ENCODE measurements at places on chromosomes 5 and 9.

GRCh38 chr9:18396102-18396728 is 77.7 kb upstream of the ADAMTSL1 start:
- DNase-seq, result no peak

DNA sequence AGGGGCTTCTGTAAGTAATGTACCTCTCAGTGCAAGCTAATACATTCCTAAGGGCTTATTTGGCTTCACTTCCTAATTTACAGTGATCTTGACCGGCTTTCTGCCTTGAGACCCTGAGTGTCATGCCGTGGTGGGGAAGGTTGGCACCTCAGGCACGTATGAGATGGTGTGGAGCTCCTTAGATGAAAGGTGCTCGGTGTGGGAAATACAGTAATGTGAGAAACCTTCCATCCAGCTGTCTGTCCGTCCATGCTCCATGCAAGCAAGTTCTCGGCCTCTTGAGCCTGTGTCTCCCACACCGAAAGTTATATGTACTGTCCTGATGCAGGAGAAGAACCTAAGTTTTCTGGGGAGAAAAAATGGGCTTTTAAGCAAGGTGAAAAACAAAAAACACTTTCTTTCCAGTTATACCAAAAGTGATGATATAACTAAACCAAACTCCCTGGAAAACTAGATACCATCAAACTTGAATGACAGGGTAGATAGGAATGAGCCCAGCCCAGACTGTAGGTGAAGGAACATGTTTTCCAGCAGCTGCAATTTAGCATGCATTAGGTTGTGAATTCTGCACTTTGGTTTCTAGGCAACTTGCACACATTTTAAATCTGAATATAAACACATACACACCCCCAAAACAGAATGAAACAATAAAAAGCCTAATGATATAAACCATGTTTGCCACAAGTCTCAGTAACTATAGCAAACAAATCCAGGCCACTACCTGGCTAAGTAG is 279.6 kb downstream of the FANCC start:
- DNase-seq, result no peak

DNA sequence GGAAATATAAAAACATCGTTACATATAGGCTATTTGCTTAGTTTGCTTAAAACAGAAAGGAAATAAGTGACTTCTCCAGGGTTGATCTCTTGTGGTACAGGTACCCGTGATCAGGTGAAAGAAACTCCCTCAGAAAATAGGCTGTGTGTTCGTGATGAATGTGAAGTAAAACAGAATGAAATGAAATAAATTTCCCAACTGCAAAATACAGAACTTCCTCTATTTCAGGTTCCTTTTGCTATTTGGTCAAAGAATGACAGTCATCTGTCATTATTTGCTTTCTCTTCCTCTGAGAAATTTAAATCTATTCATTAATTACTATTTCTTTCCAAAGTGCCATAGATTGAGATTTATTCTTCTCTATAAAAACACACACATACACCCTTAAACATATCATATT is 408.1 kb downstream of the FAM170A start:
- no peak for DNase-seq

GRCh38 chr5:179139936-179140235 is 79.7 kb downstream of the ZNF354C start:
- DNase-seq, result no peak

GRCh38 chr5:79973511-79973910 is 17.6 kb downstream of the MTX3 start:
- DNase-seq, result no peak

DNA sequence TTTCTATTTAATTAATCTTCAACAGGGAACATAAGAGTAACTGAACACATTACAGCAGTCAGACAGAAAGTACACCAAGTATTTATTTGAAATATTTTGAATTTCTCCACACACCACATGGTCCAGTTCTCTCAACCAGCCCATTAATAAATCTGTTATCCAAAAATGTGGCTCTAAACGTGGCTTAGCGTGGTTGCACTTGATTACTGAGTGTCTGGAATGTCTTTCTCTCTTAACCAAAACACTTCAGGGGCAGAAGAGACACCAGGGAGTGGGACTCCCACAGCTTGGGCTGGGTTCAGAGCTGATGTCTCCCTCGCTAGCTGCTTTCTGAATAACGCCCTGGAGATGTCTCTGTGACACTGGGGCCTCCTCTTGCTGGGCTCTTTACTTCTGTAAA is 52.6 kb upstream of the FANCC start:
- DNase-seq, result no peak

GRCh38 chr5:150149618-150150017 is 6.0 kb downstream of the PDGFRB start:
- no peak for DNase-seq

GRCh38 chr9:36078051-36078450 is 41.3 kb downstream of the RECK start:
- DNase-seq, result no peak

GRCh38 chr5:114411380-114411931 is 49.6 kb downstream of the KCNN2 start:
- no peak for DNase-seq

- DNase-seq, result no peak
Measured at GRCh38 chr9:127942216-127943010, 4.8 kb upstream of the DPM2 start.

DNA sequence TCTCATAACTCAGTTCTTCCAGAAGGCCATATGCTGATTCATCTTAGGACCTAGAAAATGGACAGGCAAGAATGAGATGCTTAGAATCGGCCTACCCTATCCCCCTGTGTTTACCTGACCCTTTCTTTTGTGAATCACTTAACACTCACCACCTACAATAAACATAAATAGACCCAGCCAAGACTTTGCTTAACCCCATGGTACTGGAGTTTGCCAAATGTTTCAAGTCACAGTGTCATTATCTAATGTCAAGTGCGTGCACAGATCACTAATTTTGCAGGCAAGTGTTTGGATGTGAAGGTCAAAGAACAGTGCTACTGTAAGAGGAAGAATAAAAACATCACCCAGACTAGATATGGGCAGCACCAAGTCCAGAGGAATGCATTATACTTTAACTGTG is 77.5 kb downstream of the GLIS3 start:
- DNase-seq, result no peak

DNA sequence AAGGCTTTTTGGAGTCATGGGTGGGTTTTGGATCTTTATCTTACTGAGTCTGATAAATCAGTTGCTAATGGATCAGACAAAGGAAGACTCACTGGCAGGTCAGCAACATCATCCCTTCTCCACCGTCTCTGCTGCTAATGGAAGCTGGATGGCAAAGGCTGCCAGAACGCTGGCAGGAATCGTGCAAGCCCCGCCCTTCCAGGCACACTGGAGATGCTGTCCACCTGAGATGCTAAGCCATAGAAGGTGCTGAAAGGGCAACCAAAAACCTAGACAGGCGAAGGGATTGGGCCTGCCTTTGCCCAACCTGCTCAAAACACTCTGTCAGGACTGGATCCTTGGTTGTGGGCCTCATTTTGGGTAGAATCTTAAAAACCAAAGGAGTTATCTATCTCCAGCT is 139.5 kb upstream of the FSTL4 start:
- DNase-seq, result no peak

DNA sequence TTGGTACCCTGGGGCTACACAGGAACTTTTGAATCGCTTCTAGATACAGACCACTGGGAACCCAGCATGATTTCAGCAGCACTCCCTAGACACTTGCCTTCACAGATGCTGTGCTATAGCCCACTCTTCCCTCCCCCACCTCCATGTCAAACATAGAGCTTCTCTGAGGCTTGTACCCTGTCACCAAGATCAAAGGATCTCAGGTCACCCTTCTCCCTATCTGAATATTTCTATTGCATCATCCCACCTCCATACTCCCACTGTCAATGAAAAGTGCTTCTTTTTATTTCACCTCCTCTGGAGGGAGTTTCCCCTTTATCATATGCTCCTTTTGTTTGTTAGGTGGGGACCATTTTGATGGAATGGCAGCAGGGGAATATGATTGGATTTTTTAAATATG is 29.2 kb upstream of the PHF24 start:
- DNase-seq, result no peak

DNA sequence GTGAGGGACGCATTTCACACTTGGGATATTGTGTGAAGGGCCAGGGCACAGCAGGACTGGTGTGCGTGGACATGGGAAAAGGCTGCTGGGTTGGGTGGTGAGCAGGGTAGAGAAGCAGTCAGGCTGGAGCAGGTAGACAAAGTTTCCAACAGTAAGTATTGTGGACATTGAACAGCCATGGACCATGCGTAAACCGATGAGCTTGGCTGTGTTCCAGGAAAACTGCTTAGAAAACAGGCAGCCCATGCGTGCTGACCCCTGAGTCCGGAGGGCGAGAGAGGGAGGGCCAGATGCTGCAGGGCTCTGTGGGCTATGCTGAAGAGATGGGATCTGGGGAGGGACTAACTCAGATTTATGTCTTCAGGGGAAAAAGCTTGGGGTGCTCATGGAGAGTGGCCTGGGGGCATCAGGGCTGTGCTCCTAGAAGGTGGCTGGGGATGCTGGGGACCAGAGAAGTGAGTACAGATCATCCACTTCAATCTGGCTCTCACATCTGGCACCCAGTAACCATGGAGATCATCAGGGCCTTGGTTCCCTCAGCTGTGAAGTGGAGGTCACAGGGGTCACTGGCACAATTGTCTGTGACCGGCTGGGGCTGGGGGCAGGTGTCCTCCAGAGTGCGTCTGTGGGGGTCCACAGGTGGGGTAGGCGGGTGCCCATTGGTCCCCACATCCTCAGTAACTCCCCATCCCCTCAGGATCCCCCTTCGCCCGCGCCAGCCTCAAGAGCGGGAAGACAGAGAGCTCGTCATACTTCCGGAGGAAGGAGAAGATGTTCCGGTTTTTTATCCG is 93.3 kb downstream of the CACNA1B start:
- DNase-seq, result no peak

DNA sequence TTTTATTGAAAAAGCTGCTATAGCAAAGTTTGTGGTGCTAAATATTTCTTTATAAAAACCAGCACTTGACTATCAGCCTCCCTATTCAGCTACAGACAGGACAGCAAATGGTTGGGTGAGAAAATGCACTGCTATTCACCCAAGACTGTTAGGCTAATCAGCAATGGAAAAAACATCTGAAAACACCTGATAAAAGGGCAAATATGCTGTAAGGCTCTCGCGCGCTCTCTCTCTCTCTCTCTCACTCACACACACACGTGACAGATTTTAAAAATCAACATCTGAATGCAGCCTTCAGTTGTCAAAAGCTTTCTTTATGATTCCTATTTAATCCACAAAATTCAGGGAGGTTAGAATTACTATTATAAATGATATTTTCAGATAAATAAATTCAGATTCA is 80.2 kb downstream of the HTR4 start:
- no peak for DNase-seq

GRCh38 chr5:55231029-55231918 is 2.1 kb downstream of the CCNO start:
- no peak for DNase-seq
